Upper lobe of right lung (tissue), 1 donor: ENCODE measurements at places on chromosomes 6 and 20. TPM values are rescaled to one million over a fixed set of nuclear protein-coding genes. Genes with fewer than 3 reads are reported as not detected.

Gene TREML1
- total RNA-seq, result 2.5 TPM

- H3K27me3 ChIP-seq, result no peaks in the 10 kb centered on the region
- no peak for DNase-seq
- H3K27ac ChIP-seq, result no peak overlapping the region
- no peaks in the 10 kb centered on the region for H3K4me1 ChIP-seq
- no peaks in the 10 kb centered on the region for H3K36me3 ChIP-seq
Observed at GRCh38 chr20:33318096-33318429, 35.0 kb downstream of the BPIFB1 start.

DNA sequence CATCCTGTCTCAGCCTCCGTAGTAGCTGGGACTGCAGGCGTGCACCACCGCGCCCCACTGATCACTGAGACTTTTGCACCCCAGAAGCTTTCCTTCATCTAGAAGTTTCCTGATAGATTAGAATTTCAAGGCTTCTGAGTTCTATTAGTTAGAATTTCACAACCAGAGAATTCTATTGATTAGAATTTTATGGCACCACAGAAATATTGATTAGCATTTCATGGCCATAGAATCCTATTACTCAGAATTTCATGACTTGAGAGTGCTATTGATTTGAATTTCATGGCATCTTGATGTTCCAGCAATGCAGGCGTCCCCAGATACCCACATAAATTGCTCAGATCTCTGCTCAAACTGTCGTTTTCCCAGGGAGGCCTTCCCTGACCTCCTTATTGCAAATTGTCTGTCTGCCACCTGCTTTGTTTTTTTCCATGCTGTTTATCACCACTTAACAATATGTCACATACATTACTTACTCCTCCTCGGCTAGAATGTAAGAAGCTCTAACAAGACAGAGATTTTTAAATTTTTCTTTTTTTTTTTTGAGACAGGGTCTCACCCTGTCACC lies 16.9 kb upstream of the CBFA2T2 start:
- H3K27me3 ChIP-seq, result no peaks in the 10 kb centered on the region
- no peak overlapping the region for H3K4me3 ChIP-seq
- DNase-seq, result no peak
- H3K27ac ChIP-seq, result no peak overlapping the region
- no peaks in the 10 kb centered on the region for H3K4me1 ChIP-seq

DNA sequence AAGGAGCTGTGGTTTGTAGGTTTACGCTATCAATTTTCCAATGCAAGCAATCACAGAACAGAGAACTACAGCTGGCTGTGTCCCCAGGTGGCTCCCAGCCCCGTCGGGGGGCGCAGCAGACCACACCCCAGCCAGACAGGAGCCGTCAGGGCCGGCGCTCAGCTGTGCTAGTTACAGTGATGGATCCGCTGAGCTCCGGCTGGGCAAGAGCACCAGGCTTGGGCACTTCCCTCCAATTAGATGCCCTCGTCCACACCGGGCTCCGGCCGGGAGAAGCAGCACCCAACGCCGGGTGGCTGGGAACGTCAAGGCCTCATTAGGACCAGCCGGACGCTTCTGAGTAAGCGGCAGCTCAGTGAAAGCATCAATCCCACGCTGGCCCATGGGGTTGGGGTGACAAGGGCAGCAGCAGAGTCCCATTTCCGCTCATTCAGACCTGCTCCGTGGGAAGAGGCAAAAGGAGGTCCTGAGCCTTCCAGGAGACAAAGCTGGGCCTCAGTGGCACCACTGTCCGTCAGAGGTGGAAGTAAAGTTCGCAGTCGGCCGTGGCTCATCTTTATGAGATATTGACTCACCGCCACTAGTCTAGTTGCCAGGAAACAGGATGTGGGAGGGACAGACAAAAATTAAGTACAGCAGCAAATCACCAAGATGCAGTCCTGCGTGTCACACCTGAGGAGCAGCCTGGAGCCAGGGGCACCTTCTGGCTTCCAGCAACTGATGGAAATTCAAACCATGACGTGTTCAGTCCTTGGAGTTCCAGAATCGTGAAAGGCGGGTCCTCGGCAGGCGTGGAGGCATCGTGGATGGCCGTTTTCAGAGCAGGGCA lies 164.1 kb downstream of the TAF4 start:
- H3K36me3 ChIP-seq, result no peaks in the 10 kb centered on the region
- no peak for DNase-seq
- no peak overlapping the region for H3K4me3 ChIP-seq
- no peaks in the 10 kb centered on the region for H3K4me1 ChIP-seq
- peaks cover 5% of the 10 kb centered on the region for H3K27me3 ChIP-seq
- no peak overlapping the region for H3K27ac ChIP-seq

- no peaks in the 10 kb centered on the region for H3K4me1 ChIP-seq
- peak overlapping the region; percentile 36 for H3K27ac ChIP-seq
- H3K27me3 ChIP-seq, result no peaks in the 10 kb centered on the region
- peaks cover 6% of the 10 kb centered on the region for H3K36me3 ChIP-seq
- H3K4me3 ChIP-seq, result no peak overlapping the region
Observed at GRCh38 chr20:35307666-35308653, 15.7 kb upstream of the FAM83C start.

DNA sequence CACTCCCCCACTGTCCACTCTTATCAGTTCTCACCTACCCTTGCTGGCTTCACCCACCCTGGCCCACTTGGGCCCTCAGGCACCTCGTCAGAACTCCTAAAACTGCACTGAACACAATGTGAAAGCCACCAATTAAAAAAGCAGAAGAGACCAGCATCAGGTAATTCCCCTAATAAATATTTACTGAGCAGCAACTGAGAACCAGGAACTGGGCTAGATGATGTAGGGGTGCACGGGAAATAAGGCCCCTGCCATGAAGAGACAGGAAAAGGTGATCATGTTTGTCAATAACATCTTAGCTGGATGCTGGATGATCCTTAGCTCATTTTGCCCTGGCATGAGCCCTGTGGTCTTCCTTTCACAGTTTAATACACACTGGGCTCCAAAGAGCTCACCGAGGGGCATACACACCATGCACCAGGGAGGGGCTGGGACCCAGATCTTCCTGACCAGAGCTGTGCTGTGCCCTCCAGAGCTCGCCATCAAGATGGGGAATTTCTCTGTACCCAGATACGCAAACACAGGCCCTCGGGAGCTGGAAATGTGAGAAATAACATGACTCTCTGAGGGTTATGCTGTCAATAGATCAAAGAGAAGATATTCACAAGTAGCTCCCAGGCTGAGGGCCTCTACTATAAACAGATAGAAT lies 113.6 kb upstream of the SLC22A16 start:
- no peaks in the 10 kb centered on the region for H3K36me3 ChIP-seq
- DNase-seq, result no peak
- H3K4me3 ChIP-seq, result no peak overlapping the region
- no peak overlapping the region for H3K27ac ChIP-seq

Gene CYP24A1
- 0.17 TPM for total RNA-seq

DNA sequence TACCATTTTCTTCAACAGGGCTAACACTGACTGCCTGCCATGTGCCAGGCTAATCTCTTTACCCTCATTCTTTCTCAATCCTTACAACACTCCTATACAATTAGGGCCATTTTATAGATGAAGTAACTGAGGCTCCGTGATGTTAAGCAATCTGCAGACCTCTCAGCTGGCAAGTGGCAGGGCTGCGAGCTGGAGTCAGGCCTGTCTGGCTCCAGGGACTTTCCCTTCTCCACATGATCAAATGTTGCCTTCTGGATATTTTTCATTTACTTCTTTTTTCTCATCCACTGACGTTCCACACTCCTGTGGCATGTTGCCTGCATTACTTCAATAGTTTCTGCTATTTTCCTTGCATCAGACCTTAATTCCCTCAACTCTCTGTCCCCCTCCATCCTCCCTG lies 55.2 kb upstream of the TAGAP start:
- no peak overlapping the region for H3K27ac ChIP-seq
- DNase-seq, result no peak
- no peaks in the 10 kb centered on the region for H3K36me3 ChIP-seq
- no peaks in the 10 kb centered on the region for H3K27me3 ChIP-seq
- H3K4me3 ChIP-seq, result no peak overlapping the region

Gene FILIP1
- 21.6 TPM for total RNA-seq

- no peak for DNase-seq
- no peaks in the 10 kb centered on the region for H3K4me1 ChIP-seq
- peak overlapping the region; percentile 4 for H3K27ac ChIP-seq
- H3K27me3 ChIP-seq, result no peaks in the 10 kb centered on the region
Observed at GRCh38 chr6:154247119-154247861, 109.3 kb downstream of the IPCEF1 start.

Gene VWA7
- 3.4 TPM for total RNA-seq

- no peak overlapping the region for H3K4me3 ChIP-seq
- DNase-seq, result no peak
- peaks cover 44% of the 10 kb centered on the region for H3K36me3 ChIP-seq
- H3K27me3 ChIP-seq, result no peaks in the 10 kb centered on the region
- H3K4me1 ChIP-seq, result peaks cover 29% of the 10 kb centered on the region
Observed at GRCh38 chr6:36615018-36615761, 21.0 kb downstream of the SRSF3 start.

Gene MYLK2
- not detected for total RNA-seq

Gene IGF2R
- total RNA-seq, result 144 TPM

DNA sequence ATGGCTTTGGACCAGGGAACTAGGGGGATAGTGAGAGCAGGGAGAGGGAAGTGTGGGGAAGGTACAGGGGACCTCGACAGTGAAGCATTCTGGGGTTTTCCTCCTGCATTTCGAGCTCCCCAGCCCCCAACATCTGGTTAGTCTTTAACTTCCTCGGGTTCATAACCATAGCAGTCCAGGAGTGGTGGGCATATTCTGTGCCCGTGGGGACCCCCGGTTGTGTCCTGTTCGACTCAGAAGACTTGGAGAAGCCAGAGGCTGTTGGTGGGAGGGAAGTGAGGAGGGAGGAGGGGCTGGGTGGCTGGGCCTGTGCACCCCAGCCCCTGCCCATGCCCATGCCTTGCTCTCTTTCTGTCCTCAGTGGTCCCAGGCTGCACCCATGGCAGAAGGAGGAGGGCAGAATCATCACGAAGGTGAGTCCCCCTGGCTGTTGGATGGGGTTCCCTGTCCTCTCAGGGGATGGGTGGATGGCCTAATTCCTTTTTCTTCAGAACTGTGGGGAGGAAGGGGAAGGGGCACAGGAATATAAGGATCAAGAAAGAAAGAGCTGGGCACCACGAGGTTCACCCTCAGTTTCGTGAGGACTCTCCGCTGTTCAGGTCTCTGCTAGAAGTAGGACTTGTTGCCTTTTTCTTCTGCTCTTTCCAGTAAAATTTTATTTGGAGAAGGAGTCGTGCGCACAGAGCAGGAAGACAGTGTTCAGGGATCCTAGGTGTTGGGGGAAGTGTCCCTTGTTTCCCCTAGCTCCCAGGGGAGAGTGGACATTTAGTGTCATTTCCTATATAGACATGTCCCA lies 4.2 kb downstream of the VEGFA start:
- DNase-seq, result peak; percentile 33
- H3K4me1 ChIP-seq, result peaks cover 32% of the 10 kb centered on the region
- H3K4me3 ChIP-seq, result peak overlapping the region; percentile 81

Gene DOK5
- total RNA-seq, result 0.69 TPM

Gene MAP3K5
- total RNA-seq, result 32.5 TPM

Gene ANKEF1
- total RNA-seq, result 4.0 TPM

Gene SLC32A1
- not detected for total RNA-seq
